Smooth muscle cell of the brain vasculature (primary cell): ENCODE measurements at places on chromosomes 5 and 9.

GRCh38 chr5:151094852-151095245, 14.0 kb upstream of the TNIP1 start:
- DNase-seq: no peak

DNA sequence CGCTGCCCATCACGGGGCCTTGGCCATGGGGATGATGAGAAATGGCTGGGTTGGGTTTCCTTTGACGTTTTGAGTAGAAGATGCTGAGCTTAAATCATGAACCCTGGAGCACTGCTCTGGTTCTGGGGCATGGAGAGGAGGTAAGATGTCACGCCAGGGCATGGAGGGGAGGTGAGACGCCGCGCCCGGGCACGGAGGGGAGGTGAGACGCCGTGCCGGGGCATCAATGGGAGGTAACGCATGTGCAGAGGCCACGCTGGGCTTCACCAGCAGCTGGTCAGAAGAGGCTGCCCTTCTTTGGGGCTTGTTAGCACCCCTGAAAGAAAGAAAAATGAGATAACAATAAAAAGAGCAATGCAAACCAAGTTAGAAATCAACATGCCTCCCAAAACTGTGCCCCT, 322.5 kb upstream of the IRX4 start:
- no peak for DNase-seq

GRCh38 chr5:175590471-175590881, 67.4 kb upstream of the HRH2 start:
- no peak for DNase-seq

GRCh38 chr5:103433211-103433610, 129.4 kb downstream of the NUDT12 start:
- DNase-seq: no peak

DNA sequence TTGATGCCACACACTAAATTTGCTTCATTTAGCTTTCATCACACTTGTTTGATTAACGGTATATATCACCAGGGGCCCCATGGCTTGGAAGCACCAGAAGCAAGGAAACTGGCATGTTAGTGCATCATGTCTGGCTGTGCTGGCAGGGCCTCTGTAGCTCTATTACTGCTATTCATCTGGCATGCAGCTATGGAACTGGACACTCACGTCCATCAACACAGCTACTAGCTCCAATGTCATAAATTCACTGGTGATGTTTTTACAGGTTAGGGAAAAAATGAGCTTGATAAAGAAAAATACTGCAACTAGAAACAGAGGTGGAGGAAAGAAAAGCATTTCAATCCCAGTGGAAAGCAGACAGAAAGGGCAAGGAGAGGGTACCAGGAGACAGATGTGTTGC, 343.2 kb downstream of the DEPDC1B start:
- no peak for DNase-seq

DNA sequence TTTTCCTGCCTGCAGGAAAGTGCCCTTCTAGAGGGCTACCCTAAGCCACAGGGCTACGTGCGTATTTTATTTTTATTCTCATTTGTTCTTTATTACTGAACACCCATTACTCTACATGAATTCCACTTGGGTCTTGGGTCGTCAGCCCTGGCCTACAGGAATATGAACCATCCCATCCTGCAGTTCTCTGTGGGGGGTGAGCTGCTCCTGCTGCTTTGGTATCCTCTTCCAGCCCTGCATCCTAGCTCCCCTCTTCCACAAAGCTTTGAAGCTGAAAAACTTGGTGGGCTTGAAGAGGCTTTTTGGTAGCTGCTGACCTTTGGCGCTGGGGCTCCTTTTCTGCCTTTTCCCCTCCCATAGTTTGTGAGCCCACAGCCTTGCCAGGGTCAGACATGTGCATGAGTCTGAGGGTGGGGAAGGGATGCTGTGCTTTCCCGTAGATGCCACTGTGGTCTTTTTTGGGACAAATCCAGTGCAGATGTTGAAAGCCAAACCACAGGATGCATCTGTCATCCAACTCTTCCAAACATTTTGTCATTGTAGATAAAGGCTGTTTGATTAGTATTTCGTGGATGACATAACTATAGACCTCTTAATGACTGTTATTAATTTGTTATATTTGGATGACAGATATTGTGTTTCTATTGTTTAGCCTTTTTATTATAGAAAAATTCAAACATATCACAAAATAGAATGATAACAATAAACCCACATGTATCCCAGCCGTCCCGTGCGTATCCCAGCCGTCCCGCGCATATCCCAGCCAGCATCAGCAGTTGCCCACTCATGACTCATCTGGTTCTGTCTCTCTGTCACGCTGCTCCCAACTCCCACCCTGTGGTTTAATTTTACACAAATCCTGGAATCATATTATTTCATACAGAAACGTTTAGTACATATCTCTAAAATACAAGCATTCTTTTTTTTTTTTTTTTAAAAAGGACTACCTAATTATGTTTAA, 43.9 kb downstream of the SLC46A2 start:
- DNase-seq: no peak

DNA sequence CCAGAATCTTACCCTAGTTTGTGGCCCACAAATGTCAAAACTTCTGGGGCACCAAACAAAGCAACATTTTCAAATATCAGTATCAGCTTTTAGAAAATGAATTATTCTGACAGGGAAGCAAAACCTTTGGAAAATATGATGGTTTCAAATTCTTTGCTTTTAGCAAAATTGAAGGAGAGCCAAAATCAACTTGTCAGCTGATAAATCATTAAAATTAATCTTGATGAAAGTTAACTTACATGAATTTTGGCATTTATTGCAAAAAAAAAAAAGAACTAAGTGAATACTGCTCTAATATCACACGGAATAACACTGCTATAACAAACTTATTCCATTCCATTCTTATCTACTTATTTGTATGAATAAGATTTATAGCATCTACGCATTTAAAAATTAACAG, 158.1 kb upstream of the TARS1 start:
- DNase-seq: no peak

GRCh38 chr9:110918316-110919049, 119.8 kb downstream of the LPAR1 start:
- DNase-seq: no peak

GRCh38 chr5:180540050-180540694, 46.0 kb downstream of the CNOT6 start:
- DNase-seq: no peak

- no peak for DNase-seq
Observed at GRCh38 chr9:108640230-108640629, 215.6 kb downstream of the ACTL7B start.

GRCh38 chr9:131661568-131662288, 78.1 kb downstream of the RAPGEF1 start:
- DNase-seq: no peak

DNA sequence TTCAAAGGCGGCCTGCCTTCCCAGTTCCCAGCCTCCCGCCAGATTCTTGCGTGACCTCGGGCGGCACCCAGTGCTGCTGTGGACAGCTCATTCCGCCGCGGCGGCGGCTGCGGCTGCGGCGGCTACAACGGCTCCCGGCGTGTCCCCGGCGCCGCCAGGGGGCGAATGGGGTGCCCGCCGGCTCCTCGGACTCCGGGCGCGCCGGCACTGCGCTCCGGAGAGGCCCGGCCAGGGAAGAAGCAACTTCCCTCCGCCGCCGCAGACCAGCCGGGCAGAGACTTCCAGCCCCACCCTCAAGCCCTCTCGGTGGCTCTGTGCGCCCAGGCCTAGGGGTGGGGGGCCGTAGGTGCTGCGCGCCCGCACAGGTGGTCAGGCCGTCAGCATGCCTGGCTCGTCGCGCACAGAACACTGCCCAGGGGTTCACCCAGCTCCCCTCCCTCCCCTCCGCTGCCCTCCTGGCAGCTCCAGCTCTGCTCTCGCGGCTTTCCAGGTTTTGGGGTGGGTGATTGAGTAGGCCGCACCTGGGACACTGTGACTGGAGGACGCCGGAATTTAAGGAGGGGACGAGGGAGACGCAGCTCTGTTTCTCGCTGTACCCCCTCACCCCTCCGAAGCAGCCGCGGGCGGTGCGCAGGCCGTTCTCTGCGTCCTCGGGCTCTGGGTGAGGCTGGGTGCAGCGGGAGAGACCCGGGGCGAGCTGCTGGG, 20.2 kb downstream of the IGIP start:
- no peak for DNase-seq

DNA sequence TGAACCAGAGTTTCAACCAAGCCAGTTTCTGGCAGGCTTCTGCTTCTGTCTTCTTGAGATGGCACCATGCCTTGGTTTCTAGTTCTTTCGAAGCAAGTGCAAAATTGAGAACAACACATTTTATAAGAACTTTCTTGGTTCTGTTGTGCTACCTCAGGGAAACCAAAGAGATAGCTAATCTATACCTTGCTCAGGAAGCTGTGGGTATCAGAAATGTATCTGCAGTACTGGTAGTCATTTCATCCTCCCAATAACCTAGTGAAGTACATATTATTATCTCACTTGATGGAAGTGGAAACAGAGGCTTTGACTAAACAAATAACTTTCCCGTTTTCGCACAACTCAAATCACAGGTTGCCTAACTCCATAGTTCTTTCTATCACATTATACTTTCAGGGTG, 246.6 kb downstream of the ENC1 start:
- DNase-seq: no peak

- no peak for DNase-seq
Observed at GRCh38 chr5:136023958-136024541, 4.7 kb upstream of the TGFBI start.

- DNase-seq: no peak
Observed at GRCh38 chr5:38417658-38418017, 138.8 kb downstream of the LIFR start.

DNA sequence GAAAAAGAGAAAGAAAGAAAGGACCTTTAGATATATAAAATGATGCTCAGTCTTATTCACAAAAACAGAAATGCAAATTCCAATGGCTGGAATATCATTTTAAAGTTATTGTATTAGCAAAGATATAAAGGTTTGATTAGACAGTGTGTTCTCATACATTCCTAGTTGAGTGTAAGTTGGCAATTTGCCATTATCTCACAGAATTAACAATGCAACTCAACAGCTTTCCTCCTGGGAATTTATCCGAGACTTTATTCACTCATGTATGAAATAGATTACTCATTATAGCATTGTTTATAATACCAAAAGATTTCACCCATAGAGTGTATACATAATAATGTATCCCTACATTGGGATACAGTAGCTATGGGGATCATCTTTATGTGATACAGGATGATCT, 27.1 kb upstream of the MLLT3 start:
- no peak for DNase-seq

- peak; percentile 53 for DNase-seq
Observed at GRCh38 chr5:150523472-150524350, 15.8 kb downstream of the NDST1 start.

DNA sequence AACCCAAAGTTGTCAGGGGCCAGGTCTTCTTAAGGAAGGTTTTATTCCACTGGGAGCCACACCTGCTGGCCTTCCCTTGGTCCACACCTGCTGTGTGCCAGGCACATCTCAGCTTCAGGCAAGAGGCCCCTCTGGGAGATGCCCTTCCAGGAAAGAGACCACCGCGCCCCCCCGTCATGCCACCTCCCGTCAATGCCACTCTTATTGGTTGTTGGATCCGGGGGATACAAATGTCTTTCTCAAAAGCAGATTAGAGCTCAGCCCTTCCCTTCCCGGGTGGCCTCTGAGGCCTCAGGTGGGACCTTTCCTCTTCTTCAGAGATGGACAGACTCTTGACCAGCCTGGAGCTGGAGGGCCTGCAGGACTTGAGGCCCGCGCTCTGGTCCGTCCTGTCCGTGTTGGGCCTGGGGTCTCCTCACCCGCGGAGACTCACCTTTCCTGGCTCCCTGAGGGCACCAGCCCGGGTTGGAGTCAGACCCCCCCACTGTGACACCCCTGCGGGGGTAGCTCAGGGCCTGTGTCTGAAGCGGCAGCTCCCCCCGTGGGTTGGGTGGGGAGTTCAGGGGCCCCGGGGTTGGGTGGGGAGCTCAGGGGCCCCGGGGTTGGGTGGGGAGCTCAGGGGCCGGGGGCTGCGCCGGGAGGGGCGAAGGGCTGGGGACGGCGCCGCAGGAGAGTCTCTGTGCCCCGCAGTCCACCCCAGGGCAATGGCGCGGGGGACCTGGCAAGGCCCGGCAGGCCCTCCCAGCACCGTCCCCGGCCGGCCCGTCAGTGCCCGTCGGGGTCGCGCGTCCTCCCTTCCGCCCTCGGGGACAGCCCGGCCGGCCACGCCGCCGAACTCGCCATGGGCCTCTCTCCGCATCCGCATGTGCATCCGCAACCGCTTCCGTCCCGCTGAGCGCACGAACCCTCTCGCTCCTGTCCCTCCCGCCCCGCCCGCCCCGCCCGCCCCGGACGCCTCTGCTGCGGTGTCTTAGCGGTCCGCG, 3.7 kb upstream of the SLC9A3 start:
- DNase-seq: no peak

DNA sequence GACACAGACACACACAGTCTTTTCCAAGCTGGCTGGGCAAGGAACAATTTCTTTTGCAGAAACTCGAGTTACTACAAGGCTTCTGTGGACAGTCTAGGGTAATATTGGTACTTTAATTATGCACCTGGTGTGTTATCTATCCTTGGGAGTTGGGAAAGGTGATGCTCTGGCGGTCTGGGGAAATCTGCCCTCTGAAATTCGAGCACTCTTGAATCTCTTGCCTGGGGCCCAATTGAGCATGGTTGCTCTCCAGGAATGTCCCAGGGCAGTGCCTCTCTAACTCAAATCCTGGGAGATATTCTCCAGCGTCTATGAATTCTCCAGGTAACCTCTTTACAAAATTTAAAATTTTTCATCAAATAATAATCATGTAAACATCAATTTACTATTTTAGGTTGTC, 69.3 kb downstream of the KCNIP1 start:
- DNase-seq: no peak

GRCh38 chr5:133706506-133707430, 94.4 kb upstream of the FSTL4 start:
- DNase-seq: no peak

GRCh38 chr5:138408023-138408422, 30.8 kb upstream of the REEP2 start:
- DNase-seq: no peak

GRCh38 chr5:154115291-154115690, 75.2 kb upstream of the GALNT10 start:
- no peak for DNase-seq

GRCh38 chr5:109418712-109419352, 9.1 kb upstream of the PJA2 start:
- no peak for DNase-seq

DNA sequence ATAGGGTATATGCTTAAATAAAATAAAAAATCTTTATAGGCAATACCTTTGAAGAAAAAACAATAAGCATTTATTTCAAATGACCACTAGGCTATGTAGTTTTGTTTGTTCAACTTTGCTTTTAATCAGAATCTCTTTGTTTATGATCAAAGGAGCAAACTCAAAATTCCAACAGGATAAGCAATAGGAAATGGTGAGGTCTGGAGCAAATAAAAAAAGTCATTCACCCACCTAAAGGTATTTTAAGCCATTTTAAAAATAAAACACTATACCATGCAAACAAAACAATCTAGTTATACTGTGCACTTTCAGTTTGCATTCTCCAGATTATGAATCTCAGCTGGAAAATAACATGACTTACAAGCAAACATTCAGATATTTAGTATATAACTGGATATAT, 35.3 kb upstream of the CYFIP2 start:
- DNase-seq: no peak
